ENCODE measurements at places on chromosomes 5 and 9.

DNA sequence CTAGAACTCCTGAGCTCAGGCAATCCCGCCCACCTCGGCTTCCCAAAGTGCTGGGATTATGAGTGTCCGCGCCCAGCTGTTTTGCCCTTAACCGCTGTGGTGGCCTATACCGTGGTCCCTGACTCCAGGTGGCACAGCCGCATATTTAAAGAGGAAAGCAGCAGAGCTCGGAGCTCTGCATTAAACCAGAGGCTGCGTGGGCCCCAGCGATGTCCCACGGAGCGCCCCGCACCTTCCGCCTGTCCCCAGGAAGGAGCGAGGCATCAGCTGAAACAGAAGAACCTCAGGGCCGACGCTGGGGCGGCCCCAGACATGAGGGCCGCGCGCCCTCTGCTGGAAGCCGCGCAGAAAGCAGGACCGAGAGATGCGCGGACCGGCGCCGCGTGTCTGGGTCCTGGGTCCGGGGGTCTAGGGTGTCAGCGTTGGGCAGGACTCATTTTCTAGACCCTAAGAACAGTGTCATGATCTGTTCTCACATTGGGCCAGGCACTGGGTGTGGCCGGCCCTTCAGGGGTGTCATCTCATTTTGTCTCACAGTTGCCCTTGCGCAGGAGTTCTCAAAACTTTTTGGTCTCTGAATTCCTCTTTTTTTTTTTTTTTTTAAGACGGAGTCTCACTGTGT lies 37.7 kb downstream of the LAMC3 start:
- DNase-seq, result no peak

- DNase-seq, result no peak
These were observed 69.8 kb upstream of the IRX4 start for GRCh38 chr5:1952444-1953099.

DNA sequence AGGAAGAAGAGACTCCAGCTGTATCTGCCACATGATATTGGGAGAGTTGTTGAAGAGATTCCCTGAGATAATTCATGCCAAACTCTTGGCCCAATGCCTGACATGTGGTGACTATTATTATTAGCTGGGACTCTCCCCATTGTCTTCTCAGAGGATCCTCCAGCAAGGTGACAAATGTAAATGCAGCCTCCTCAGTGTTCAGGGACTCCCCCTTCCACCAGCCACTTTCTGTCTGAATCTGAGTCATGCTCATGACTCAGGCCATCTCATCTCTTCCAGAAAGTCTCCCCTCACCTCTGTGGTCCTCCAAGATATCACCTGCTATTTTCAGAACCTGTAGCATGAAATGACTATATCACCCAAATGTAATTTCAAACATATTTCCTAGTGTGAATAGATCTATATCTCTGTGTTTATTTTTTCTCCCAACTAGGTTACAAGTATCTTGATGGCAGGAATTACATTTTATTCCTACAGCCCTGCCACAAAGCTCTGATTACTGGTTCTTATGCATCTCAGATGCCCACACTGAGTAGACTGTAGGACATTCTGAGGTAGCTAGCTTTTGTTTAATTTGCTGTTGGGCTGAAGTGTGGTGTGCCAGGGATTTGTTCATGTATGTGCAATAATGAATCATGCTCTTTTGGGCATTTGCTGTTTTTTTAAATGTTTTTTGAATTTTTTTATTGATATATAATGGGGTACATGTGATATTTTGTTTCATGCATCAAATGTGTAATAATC lies 126.6 kb upstream of the IL12B start:
- no peak for DNase-seq

DNA sequence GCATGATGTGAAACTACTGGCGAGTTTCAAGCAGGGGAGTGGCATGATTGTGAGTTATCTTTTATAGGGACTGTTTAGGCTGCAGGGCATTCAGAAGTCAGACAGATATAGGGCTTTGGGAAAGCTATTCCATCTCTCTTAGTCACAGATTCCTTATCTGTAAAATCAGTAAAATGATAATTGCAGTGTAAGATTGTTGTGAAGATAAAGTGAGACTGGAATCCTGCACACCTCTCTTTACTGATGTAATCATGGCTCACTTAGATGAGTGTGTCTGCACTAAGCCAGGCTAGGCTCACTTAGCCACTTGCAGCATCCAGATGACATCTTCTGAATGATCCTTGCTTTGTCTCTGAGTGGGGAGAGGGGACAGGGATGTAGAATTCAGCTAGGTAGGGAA lies 81.8 kb upstream of the MAMDC2 start:
- DNase-seq, result no peak

GRCh38 chr5:113524927-113525326 lies 11.4 kb downstream of the YTHDC2 start:
- no peak for DNase-seq

DNA sequence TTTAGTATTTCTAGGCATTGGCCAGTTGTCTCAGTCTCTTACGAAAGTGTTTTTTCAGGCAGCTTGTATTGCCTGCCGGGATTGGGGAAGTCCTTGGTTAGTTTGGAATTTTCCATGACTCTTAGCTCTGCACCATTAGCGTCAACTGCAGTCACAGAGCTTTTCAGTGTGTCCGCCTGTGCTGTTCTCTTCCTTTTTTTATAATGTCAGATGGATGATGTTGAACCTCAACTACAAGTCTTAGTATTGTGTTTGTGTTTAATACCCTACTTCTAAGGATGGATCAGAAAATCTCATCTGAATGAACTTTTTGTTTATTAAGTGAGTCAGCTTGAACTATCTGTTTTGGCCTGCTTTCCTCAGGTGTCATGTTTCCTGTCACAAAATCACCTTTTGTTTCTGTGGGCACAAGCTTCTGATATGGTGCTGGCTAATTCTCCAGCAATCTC lies 33.1 kb downstream of the ATP6V0E1 start:
- DNase-seq, result no peak

GRCh38 chr5:179800696-179801201 lies 5.9 kb downstream of the MGAT4B start:
- DNase-seq, result no peak

GRCh38 chr5:34486160-34486848 lies 169.8 kb upstream of the RAI14 start:
- peak; percentile 83 for DNase-seq

GRCh38 chr9:135174248-135174647 lies 86.8 kb downstream of the OLFM1 start:
- no peak for DNase-seq

- no peak for DNase-seq
These were observed 17.3 kb downstream of the CORO2A start for GRCh38 chr9:98175028-98175569.

GRCh38 chr9:127423476-127423933 lies 677 bp upstream of the ZNF79 start:
- DNase-seq, result no peak

DNA sequence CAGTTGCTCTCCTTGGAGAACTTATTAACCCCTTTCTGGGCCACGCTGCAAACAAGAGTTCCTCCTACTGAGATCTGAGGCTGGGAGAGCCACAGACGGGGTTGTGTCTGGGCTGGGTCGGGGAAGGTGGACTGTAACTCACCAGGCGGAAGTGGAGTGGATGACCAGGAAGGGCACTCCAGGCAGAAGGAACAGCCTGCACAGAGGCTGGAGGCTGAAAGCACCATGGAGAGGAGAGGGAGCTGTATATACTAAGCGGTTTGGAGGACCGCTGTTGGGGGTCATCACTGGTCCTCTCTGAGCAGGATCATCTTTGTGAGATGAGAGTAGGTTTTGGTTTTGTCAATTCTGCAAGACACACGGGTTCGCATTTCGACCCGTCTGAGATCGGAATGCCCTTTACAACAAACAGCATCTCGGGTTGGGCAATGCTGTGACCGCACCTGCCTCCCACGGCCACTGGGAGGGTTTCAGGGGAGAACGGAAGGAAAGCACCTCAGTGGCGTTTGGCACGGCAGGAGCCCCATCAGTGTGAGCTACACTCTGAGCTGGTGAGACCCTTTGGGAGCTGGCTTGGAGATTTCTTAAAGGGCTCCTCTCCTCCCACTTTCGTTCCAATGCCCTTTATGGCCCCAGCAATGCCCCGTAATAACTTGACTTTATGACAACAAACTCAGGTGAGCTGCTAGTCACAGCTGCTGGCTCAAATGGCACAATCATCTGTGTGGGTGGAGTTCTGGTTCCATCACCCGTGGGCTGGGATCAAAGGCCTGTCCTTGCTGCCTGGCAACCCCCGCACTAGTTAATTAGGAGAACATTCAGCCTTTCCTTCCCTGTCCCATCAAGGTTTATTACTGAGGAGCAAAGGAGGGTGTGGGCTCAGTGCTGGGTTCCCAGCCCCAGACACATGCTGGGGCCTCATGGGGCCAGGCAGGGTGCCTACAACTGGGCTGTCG lies 18.7 kb upstream of the NEURL1B start:
- DNase-seq, result no peak

DNA sequence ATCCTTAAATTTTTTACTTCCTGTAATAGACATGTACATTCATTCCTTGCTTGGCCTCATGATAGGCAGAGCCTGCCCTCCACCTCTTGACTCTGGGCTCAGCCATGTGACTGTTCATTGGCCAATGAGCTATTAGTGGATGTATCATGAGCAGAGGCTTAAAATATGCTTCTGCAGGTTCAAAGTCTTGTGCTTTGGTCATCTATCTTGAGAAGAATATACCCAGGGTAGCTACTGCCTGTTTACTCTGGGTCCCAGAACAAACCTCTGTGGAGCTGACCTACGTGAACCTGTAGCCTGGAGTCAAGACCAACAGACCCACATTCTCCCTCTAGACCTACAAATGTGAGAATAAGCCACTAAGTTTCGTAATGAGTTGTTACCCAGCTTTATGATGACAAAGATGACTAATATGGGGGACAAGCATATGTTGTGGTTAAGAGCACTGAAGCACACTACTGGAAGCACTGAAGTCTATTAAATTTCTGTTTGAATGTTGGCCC lies 244.4 kb downstream of the MAST4 start:
- DNase-seq, result no peak

GRCh38 chr9:120365386-120365785 lies 214.6 kb downstream of the CDK5RAP2 start:
- no peak for DNase-seq

DNA sequence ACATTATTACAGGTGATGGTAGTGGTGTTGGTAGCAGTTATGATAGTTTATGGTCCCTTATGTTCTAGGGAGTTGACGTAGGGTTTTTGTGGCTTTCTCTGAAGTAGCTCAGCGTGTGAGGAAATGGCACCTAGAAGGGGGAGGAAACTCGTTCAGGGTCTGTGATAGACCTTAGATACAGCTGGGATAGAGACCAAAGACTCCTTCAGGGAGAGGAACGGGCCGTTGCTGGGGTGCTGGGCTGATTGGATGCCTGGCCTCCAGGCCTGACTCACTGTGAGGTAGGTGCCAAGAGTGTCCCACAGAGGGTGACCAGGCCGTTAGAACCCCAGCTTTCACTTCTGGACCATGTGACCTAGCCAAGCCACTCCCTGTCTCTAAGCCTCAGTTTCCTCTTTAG lies 96.6 kb downstream of the DAB2IP start:
- DNase-seq, result no peak

- no peak for DNase-seq
These were observed 222.5 kb upstream of the DAPK1 start for GRCh38 chr9:87275047-87275725.

DNA sequence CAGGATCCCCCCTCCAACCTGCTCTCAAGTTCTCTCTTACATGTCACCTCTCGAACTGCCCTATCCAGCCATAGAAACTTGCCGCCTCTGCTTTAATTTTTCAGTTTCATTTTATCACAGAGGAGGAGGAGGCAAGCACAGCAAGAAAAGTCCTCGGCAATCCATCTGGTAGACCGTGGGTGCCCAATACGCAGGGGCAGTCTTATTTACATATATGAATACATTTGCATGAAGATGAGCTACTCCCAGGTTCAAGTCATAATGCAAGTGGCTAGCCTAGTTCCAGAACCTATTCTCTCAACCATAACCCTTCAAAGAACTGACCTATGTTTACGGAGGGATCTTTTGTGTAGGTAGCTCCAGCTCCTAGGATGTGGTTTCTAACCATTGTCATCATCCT lies 223.2 kb upstream of the PANK3 start:
- DNase-seq, result no peak

- no peak for DNase-seq
These were observed 119.4 kb downstream of the IRX1 start for GRCh38 chr5:3715062-3715461.

DNA sequence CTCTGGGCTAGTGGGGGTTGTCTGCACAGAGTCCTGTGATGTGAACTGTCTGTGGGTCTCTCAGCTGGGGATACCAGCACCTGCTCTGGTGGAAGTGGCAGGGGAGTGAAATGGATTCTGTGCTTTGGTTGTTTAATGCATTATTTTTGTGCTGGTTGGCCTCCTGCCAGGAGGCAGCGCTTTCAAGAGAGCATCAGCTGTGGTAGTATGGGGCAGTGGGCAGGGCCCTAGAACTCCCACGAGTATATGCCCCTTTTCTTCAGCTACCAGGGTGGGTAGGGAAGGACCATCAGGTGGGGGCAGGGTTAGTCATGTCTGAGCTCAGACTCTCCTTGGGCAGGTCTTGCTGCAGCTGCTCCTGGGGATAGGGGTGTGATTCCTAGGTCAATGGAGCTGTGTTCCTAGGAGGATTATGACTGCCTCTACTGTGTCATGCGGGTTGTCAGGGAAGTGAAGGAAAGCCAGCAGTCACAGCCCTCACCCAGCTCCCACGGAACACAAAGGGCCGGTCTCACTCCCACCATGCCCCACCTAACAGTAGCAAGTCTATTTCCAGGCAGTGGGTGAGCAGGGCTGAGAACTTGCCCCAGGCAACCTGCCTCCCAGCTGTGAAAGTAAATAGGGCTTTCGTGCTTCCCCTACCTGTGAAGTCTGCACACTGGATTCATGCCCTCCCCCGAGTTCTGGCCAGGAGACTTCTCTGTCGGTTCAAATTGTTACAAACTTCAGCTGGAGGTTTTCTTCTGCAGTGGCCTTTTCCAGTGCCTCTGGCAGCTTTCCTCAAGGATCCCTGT lies 25.7 kb upstream of the FAM81B start:
- no peak for DNase-seq

DNA sequence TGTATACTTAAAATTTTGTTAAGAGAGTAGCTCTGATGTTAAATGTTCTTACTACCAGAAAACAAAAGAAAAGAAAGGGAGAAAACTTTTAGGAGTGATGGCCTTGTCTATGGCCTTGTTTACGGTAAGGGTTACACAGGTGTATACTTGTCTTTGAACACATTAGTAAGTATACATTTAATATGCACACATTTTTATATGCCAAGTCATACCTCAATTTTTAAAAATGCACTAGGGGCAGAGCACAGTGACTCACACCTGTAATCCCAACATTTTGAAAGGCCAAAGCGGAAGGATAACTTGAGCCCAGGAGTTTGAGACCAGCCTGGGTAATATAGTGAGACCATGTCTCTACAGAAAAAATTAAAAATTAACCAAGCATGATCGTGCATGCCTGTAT lies 166.7 kb upstream of the SNX2 start:
- DNase-seq, result no peak

- DNase-seq, result no peak
These were observed 1.1 kb upstream of the NADK2 start for GRCh38 chr5:36242534-36243485.

DNA sequence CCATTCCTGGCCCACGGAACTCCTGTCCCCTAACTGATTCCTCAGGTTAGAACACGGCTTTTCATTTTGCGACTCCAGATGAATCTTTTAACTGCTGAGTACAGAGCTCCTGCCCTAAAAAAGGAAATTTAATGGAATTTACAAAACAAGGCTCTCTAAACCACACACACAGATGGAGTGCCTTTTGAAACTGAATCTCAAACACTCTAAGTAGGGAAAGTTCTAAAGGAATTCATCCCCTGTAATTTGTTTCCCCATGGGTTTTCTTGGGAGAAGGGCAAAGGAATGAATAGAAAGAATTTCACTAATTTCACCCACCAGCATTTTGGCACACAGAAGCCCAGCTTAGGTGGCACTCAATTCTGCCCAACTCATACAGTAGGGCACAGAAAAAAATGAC lies 106.5 kb downstream of the THBS4 start:
- no peak for DNase-seq

- no peak for DNase-seq
These were observed 24.3 kb upstream of the CXCL14 start for GRCh38 chr5:135602882-135603721.

All from NCI-H2107 (cell line).